Sigmoid colon (tissue), 7 donors: ENCODE measurements at places on chromosomes 12 and 14. TPM values are rescaled to one million over a fixed set of nuclear protein-coding genes. Genes with fewer than 3 reads are reported as not detected.

GRCh38 chr12:49621651-49622500 is 1.5 kb upstream of the PRPF40B start:
- no peak for DNase-seq

DNA sequence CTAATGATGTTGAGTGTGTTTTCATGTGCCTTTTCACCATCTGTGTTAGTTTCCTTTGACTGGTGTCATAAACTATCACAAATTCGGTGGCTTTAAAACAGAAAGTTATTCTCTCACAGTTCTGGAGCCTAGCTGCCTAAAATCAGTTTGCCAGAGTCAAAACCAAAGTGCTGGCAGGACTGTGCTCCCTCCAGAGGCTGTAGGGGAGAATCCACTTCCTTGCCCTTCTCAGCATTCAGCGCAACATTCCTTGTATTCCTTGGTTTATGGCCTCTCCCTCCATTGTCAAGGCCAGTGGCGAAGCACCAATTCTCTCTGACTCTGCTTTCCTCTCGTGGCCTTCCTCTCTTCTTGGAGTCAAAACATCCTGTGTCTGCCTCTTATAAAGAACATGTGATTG is 174.2 kb upstream of the PDE3A start:
- DNase-seq = no peak

- DNase-seq = no peak
Measured at GRCh38 chr14:95263527-95264231, 56.0 kb downstream of the CLMN start.

GRCh38 chr14:97695456-97695981 is 898.3 kb downstream of the VRK1 start:
- DNase-seq = no peak

The KRT79 gene
- not detected for total RNA-seq
